Urinary bladder (tissue), 4 donors: ENCODE measurements at places on chromosomes 3 and 15. TPM values are rescaled to one million over a fixed set of nuclear protein-coding genes. Genes with fewer than 3 reads are reported as not detected.

- DNase-seq: no peak
These were observed 18.2 kb downstream of the SENP8 start for GRCh38 chr15:72136170-72137051.

GRCh38 chr3:113157408-113158030 is 53.8 kb upstream of the BOC start:
- no peak for DNase-seq

- DNase-seq: no peak
These were observed 288.8 kb downstream of the ROBO2 start for GRCh38 chr3:77328690-77329089.

POLG gene
- 31.1 TPM for total RNA-seq

GRCh38 chr3:176814285-176814684 is 383.0 kb downstream of the TBL1XR1 start:
- DNase-seq: no peak

DNA sequence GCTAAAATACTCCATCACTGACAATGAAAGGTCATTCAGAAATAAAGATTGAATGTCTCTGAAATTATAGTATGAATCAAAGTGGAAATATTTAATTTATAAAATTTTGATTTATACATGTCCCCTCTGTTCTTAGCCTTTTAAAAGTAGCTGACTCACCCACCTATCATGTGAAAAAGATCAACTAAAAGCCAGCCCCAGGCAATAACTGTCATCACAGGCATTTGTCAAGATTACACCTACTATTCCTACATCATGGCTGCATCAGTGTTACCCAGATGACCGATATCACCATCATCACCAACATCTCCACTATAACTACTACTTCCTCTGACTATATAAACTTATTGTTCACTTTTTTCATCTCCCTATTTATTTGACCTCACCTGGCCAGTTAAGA is 14.3 kb upstream of the PIK3R4 start:
- DNase-seq: no peak

DNA sequence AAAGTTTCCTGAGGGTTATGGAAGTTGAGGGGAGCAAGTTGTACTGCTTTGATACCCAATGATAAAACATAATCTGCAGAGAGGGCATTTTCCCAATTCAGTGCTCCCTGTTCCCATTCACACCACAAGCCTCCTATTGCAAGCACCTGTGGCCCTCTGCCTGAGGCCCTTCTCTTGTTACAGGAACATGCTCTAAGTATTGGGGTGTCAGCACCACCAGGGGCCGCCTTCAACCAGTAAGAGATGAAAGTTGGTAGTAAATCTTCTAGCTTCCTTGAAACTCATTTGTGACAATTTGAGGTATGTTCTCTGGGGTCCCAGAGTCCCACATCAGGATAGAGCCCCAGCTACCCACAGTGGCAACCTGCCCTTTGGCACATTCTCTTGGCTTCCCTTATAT is 265.4 kb upstream of the ARHGEF26 start:
- no peak for DNase-seq

GRCh38 chr3:194255252-194256039 is 95.7 kb downstream of the CPN2 start:
- DNase-seq: no peak

- no peak for DNase-seq
These were observed 177.3 kb downstream of the CDIN1 start for GRCh38 chr15:36756707-36757106.

DNA sequence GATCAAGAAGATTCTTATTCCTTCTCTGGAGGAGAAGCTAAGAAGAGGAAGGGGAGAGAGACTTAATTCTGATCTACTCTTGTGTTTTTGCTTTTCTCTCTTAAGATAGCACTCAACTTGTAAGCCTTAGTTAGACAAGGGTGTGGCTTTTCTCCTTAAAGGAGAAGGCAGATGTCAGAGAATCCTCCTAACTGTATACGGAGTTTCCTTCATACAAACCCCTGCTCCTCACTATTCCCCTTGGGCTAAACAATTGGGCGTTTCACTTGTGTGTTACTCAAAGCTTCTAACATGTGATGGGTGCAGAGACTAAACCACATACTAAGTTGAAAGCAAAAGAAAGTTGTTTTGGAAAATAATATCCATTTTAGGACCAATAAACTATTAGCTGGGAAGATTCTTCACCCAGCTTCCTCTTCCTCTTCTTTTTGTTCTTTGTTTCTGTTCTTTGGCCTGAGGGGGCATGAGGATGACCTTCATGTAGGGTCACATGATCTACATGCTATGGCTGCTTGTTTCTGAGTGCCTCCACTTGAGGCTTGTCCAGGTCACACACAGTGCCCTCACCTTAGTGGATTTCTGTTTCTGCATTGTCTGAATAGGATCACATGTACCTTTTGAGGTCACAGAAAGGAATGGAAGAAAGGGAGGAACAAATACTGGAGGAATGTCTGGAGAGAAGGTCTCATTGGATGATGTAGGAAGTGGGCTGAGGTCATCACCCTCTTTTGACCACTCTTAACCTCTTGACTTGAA is 14.6 kb downstream of the SPINK8 start:
- no peak for DNase-seq

SLC49A4 gene
- 20.0 TPM for total RNA-seq

- no peak for DNase-seq
These were observed 1049.0 kb upstream of the NR2F2 start for GRCh38 chr15:95281470-95281869.

SSUH2 gene
- total RNA-seq: 0.90 TPM

DNA sequence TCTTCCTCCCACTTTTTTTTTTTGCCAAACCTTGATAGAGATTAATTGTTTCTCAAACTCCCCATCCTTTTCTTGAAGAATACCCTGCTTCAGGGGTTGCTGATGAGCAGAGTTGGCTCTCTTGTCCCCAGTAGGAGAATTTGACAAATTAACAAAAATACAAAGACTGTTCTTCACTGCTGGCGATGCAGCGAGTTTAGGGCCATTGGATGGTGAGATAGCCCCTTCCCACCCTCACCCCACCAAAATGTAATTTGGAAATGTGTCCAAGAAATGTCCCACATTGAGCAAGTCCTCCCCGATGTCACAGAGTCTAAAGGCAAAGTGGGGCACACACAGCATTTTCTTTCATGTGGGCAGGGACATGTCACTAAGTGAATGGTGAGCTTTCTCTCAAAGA is 136.0 kb upstream of the RARB start:
- DNase-seq: no peak

DNA sequence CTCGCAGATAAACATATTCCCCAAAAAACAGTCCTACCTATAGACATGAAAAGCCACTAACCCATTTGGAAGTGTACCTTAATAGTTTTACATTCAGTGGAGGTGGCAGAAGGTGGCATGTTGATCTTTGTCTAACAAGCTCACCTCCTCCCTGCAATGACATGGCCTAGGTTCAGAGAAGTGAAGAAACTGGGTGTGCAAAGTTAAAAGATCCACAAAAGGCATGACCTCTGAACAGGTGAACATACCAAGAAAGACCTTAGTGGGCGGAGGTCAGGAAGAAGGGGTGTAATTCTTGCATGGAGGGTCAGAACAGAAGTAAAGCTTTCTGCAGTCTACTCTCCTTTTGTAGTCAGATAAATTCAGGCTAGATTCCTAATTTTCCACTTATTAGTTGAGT is 822 bp downstream of the MRPL3 start:
- no peak for DNase-seq
